Globus pallidus (tissue), 1 donor: ENCODE measurements at places on chromosomes 16 and 17.

GRCh38 chr17:50060951-50061712, 5.2 kb downstream of the ITGA3 start:
- DNase-seq, result peak; percentile 55

DNA sequence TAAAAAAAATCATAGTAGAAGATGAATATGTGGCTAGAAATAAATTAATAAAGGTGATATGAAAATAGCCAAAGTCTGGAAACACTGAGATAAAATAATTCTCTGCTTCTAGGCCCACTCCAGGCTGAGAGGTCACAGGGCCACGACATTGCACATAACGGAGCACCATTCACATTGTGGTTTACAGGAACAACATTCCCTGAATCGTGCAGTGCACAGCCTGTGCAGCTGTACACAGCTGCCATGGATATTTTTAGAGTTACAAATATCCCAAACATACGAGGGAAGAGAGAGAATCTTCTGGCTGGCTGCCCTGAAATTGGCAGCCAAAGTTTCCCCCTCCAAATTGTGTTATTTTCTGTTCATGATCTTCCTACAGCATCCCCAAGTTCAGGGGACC, 68.8 kb downstream of the GSG1L start:
- DNase-seq, result no peak

GRCh38 chr17:43881758-43882505, 25.4 kb downstream of the MPP2 start:
- DNase-seq, result no peak

GRCh38 chr17:54968988-54969332, 395 bp downstream of the STXBP4 start:
- DNase-seq, result no peak

GRCh38 chr16:86752582-86753175, 174.3 kb downstream of the FOXL1 start:
- DNase-seq, result no peak

- DNase-seq, result no peak
Measured at GRCh38 chr17:62043140-62043539, 21.9 kb downstream of the MED13 start.

DNA sequence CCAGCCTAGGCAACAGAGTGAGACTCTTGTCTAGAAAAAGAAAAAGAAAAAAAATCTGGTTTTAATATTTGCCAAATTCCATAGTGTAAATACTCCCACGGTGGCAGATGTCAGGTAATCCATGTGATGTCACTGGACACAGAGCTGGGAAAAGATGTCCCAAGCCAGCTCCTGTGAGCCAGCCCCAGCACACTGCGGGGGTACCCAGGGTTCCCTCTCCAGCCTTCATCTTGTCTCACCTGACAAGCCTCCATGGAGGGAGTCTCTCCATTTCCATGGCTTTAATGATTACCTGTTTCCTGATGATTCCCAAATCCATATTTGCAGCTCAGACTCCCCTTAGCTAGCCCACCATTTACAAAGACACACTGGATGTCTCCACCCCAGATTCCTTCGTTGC, 4.6 kb downstream of the CD300LB start:
- no peak for DNase-seq

GRCh38 chr17:61464843-61465180, 12.6 kb downstream of the TBX4 start:
- no peak for DNase-seq

DNA sequence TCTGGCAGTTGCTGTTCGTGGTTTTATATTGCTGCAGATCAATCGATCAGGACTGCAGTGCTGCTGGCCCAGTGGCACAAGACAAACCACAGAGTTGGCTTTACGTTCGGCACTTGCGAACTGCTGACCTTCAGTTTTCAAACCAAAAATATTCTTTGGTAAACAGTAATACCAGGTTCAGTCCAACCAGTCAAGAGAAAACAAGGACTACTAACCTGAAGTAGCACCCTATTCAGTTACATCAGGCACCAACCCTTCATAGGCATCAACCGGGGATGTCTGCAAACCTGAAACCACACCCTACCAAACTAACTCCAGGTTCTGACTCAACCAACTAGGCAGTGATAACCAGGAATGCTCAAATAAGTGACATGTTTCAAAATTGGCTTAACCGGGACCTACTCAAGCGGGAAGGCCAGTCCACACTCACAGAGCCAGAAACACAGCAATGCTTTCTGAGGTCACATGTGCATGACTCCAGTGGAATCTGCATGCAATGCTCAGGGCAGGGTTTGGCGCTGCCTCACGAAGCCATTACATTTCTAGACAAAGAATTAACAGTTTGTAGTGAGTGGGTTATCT, 91.1 kb downstream of the SMG6 start:
- DNase-seq, result peak; percentile 64

DNA sequence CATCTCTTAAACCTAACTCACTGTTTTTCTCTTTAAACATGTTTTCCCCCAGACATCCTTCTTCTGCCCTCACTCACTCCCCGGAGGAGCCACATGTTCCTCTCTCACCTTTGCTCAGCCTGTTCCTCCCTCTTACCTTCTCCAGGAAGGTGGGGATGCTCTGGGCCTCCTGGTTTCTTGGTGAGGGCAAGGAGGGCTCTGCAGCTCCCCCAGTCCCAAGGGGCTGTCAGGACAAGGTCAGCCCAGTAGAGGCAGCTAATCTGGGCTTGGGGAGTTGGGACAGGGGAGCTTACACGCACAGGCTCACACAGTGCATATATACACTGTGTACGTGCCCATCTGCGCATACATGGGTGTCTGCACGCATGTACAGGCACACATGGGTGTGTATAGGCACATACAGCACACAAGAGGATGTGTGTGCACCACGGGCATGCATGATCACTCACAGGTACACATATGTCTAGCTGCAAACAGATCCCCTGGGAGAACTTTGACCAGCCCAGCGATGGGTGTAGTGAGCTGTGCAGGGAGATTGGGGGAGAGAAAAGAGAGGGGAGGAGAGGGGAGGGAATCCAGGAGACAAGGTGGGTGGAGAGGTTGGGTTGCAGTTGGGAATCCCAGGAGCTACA, 28.6 kb upstream of the SPNS3 start:
- DNase-seq, result no peak

- no peak for DNase-seq
Measured at GRCh38 chr17:11739351-11739750, 141.1 kb downstream of the DNAH9 start.

DNA sequence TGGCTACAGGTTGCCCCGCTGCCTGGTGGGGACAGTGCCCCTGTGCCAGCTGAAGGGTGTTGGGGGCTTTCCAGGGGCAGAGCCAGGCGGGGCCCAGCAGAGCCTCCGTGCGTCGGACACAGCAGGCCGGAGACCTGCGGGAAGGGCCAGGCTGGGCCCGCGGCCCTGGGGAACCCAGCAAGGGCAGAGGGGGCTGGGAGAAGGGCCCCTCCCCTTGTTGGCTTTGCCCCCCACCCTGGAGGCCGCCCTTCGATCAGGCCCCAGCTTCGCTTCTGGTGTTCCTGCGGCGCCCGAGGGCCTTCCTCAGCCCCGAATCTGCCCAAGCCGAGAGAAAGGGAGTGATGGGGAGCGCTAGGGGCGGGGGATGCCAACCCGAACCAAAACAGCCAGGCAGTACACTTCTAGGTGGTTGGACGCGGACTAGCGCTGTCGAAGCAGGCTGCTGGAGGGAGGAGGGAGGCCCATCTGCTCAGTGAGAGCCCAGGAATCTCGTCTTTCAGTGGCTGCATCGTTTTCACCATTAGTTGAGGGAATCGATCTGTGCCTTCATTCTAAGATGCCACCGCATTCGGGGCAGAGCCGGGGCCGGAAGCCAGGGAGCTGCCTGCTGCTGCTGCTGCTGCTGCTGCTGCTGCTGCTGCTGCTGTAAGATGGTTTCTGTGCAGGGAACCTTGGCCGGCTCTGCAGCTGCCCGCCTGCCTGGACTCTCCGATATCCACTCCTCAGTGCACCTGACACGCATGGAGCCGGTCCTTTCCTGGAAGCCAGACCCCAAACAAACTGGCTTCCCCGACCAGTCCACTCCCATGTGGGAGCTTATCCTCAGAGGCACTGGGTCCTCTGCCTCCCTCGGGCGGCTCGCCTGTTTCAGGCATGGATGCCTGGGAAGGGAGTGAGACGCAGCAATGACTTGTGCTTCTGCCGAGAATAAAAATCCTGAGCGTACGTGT, 1.7 kb downstream of the JPH3 start:
- no peak for DNase-seq

- no peak for DNase-seq
Measured at GRCh38 chr17:40283662-40284061, 4.0 kb upstream of the CDC6 start.

- no peak for DNase-seq
Measured at GRCh38 chr16:4082474-4083044, 33.7 kb downstream of the ADCY9 start.

GRCh38 chr16:86508028-86508946, 2.0 kb upstream of the FOXF1 start:
- no peak for DNase-seq

DNA sequence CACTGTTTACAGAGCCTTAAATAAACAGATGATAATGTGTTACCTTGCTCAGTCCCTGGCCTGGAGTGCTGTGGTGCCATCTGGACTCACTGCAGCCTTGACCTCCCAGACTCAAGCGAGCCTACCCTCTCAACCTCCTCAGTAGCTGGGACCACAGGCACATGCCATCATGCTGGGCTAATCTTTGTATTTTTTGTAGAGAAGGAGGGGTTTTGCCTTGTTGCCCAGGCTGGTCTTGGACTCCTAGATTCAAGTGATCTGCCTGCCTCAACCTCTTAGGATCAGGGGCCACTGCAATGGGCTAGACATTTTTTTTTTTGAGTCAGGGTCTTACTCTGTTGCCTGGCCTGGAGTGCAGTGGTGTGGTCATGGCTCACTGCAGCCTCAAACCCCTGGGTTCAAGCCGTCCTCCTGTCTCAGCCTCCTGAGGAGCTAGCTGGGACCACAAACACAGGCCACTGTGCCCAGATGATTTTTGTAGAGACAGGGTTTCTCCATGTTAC, 5.0 kb upstream of the NAGLU start:
- no peak for DNase-seq

DNA sequence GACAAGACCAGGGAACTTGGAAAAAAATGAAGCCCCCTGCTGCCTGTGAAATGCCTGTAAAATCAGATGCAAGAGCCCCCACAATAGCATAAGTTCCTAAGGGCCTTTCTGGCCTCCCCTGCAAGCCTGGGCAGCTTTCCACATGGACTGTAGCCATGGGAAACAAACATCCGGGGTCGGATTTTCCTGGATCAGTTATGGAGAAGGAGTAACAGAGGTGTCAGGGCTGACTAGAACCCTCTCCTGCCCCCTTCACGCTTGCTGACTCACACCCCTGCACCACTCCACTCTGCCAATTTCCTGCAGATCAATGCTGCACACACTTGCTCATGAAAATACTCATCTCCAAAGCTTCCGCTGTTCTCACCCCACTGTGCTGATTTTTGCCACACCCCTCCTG, 258.6 kb downstream of the CBLN1 start:
- DNase-seq, result no peak

GRCh38 chr17:20009302-20010098, at the start of gene SPECC1:
TSS of gene SPECC1 (plus strand) at chr17:20009359. CDS start at chr17:20096652, 87,293 bp downstream.
- peak; percentile 22 for DNase-seq

- DNase-seq, result no peak
Measured at GRCh38 chr16:77662246-77662645, 60.1 kb upstream of the NUDT7 start.

DNA sequence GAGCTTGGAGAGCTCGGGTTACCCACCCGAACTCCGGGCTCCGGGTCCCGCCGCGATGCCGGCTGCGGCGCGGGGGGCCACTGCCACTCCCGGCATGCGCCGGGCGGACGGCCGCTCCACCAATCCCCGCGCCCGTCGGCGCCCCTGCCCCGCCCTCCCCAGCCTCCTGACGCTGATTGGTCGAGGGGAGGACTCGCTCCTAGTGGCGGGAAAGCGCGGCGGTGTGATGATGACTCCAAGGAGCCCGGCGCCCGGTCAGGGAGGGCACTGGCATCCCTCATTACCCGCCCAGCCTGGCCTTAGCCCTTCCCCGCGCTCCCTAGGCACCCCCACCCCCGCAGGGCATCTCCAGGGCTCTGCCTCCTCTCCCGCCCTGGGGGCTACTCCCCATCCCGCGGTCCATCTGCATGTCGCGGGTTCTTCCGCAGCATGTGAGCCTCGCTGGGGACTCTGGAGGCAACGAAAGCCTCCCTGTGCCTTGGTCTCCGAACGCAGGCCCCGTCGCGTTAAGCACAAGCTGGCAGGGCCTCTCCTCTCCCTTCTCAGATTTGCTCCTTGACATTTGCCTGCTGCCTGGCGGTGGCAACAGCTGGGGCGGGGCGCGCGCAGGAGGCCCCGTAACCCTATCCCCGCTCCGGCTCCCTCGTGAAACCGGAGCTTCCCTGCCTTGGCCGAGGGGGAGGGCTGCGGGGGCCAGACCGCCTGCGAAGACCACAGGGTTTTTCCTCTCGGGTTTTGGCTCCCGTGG, 1.7 kb downstream of the ATP2A1 start:
- peak; percentile 74 for DNase-seq

DNA sequence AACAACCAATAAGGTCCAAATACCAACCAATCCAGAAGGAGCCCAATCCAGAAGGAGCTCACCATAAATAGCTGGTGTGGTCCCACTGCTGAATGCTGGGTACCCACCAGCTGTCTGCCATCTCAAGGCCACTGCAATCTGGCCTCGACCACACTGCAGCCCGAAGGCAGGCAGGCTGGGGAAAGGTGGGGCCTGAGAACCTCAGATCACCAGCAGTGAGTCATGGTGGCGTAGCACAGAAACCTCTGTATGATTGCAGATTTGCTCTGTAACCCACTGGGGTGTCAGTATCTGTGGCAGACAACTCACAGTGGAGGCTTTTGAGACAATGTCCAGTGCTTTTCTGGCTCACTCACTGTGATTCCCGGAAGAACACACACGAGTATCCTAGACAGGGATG, 14.7 kb upstream of the CMTR2 start:
- DNase-seq, result no peak

DNA sequence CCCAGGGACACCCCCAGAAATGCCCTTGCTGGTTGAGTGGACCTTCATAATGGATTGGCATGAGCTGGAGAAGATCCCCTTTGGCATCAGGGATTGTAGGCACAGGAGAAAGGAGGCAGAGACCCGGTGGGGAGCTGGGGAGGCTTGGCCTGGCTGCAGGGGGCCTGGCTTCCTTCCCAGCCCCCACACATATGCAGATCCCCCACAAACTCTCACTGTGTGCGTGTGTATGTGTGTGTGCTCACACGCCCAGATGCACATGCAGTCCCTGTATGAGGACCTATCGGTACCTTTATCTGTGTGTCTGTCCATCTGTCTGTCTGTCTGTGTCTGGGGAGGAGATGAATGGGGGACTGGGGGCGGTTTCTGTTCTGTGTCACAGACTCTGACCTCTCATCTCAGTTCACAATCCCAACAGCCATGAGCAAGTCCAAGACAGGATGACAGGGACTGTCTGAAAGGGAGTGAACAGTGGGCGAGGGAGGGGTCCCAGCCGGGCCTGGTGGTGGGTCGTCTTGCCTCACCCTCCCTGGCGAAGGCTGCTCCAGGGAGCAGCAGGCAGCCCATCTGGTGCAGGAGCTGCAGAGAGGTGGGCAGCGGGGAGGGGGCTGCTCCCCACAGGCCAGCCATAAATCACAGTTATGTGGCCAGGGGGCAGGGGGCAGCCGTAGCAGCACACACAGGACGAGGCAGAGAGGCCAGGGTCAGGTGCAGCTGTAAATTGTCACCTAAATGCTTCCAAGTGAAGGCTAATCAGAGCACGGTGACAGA, 46.7 kb upstream of the LHX1 start:
- DNase-seq, result no peak
